ENCODE measurements at places on chromosomes 1 and 21.

GRCh38 chr1:219161371-219161770, 12.3 kb upstream of the LYPLAL1 start:
- DNase-seq = no peak

GRCh38 chr1:226185141-226186036, 1.2 kb downstream of the ACBD3 start:
- DNase-seq = no peak

- DNase-seq = no peak
Observed at GRCh38 chr1:76541618-76542017, 325.7 kb upstream of the ST6GALNAC5 start.

DNA sequence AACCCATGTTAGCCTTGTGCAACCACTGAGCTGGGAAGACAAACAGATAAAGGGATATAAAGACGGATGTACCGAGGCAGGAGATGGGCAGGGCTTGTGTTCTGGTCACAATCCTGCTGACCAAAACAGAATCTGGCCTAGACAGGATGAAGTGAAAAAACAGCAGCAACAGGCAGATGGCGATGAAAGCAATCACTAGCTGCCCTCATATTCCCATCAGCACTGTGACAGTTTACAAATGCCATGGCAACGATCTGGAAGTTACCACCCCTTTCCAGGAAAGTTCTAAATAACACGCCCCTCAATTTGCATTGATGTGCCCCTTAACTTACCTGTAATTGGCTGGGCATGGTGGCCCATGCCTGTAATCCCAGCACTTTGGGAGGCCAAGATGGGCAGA, 40.6 kb upstream of the CD46 start:
- DNase-seq = no peak

GRCh38 chr1:84675106-84675505, 15.2 kb downstream of the SSX2IP start:
- no peak for DNase-seq

GRCh38 chr1:19819701-19820100, 4.6 kb upstream of the RNF186 start:
- DNase-seq = no peak

DNA sequence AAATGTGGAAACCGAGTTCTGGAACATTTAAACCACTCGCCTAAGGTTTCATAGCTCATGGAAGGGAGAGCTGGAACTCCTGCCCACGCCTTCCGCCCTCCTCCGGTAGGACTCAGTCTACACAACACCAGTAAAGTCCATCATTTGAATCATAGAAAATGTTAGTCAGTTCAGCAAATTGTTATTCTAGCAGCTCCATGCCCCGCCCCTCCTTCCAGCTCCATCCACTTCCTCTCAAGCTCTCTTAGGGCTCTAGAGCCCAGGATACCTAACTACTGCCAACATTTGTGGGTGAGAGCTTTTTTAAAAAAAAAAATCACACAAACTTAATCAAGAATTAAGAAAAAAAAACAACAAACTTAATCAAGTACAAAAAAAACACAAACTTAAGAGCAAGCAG, 121.8 kb downstream of the TBX15 start:
- DNase-seq = no peak

DNA sequence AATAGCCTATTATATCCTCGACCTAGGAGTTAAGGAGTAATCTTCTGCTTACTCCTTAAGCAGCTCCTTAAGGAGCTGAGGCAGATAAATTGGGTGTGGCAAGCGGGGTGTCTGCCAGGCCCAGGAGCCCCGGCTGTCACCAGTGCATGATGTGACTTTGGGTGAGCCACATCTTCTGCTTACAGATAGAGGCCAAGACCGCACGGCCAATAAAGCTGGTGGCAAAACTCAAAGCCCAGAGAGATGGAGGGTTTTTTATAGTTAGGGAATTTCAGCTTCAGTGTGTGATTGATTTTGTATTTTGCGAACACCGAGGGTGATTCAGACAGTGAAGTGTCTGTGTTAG, 9.8 kb downstream of the MX2 start:
- DNase-seq = no peak

- no peak for DNase-seq
Observed at GRCh38 chr1:31327381-31327780, 30.5 kb downstream of the ZCCHC17 start.

Data from NCI-H1694 treated with DMSO at 0.1 percent for 48 hours (cell line).